ENCODE measurements at places on chromosomes 6 and 20.

GRCh38 chr6:169169375-169169774, 84.3 kb downstream of the THBS2 start:
- DNase-seq: no peak

DNA sequence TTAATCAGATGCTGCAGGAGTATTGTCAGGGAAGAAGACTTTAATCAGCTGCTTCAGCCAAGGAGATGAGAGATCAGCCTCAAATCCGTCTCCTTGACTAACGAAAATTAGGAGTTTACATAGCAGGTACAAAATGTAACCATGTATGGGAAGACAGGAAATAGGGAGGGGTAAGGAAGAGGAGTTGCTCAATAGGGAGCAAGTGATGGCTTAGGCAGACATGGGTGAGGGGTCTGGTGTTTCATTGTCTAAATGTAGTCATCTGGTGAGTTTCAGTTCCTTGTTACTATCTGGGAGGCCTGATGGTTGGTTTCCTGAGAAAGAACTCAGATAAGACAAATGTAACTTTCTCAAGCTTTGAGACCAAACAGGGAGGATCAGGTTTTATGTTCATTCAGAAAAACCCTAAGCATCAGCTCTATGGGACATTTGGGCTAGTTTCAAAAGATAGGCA, 217.3 kb upstream of the SULF2 start:
- DNase-seq: peak; percentile 35

DNA sequence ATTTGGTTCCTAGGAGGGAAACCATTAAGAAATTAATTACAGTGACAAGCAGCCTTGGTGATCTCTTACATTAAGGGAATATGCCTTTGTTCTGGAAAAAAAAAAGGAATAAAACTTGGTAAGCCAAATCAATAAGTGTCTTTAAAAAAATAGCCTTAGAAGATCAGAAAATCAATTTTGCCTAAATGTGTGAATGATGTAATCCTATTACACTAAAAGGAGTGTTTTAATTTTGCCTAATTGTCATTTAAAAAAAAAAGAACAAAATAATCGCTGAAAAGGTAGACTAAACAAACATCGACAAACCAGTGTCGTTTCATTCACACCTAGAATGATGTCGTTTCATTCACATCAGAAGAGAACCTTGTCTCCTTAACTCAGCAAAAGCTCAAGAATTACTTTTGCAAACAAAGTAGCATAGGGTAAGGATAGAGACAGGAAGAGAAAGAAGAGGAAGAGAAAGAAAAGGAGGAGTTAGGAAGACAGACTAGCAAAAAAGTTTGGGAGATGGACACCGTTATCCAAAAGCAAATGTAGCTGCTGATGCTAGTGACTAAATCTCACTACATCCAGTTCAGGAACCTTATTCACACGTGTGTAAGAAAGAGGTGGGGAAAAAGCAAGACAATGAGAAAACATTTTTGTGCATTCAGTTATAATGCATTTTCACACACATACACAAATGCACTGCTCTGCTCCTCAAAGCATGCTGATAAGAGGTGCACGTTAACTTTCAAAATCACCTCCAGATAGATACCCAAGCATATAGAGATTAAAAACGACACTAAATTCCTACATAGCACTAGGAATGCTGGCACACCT, 60.6 kb downstream of the HIVEP2 start:
- DNase-seq: no peak

DNA sequence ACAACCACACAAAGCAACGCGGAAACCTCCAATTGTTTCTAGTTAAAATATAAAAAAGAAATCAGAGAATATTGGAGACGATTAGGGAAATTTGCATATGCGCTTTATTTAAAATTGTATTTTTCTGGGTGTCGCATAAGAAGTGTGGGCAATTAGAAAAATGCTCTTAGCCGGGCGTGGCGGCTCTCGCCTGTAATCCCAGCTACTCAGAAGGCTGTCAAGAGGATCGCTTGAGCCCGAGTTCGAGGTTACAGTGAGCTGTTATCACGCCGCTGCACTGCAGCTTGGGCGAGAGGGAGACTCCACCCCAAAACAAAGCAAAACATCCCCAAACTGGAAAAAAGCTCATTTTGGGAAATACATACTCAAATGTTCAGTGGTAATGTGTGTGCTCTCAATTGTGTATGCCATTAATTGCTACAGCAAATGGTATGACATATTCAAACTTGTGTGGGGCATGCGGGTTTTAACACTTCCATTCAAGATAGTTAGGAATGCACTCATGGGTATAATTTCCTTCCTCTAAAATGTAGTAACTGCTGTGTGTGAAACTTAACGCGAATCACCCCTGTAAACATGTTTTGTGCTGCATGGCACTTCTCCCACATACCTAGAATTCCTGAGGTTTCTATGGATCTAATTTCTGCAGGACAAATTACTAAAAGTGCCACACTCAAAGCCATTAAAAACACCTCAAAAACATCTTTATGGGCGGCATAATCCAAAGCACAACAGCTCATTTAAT, 54.7 kb upstream of the HFE start:
- peak; percentile 26 for DNase-seq

DNA sequence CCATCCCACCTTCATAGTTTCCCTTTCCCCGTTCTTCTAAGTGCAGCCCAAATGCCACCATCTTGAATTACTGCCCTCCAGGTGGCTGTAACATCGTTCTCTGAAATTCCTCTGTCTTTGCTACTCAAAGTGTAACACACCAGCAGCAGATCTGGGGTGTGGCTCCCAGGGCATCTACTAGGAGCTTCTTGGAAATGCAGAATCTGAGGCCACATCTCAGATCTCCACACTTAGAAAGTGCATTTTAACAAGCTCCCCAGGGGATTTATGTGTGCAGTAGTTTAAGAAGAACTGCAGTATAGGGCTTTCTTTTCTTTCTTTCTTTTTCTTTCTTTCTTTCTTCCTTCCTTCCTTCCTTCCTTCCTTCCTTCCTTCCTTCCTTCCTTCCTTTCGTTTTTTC, 1.7 kb upstream of the MLIP start:
- DNase-seq: no peak

DNA sequence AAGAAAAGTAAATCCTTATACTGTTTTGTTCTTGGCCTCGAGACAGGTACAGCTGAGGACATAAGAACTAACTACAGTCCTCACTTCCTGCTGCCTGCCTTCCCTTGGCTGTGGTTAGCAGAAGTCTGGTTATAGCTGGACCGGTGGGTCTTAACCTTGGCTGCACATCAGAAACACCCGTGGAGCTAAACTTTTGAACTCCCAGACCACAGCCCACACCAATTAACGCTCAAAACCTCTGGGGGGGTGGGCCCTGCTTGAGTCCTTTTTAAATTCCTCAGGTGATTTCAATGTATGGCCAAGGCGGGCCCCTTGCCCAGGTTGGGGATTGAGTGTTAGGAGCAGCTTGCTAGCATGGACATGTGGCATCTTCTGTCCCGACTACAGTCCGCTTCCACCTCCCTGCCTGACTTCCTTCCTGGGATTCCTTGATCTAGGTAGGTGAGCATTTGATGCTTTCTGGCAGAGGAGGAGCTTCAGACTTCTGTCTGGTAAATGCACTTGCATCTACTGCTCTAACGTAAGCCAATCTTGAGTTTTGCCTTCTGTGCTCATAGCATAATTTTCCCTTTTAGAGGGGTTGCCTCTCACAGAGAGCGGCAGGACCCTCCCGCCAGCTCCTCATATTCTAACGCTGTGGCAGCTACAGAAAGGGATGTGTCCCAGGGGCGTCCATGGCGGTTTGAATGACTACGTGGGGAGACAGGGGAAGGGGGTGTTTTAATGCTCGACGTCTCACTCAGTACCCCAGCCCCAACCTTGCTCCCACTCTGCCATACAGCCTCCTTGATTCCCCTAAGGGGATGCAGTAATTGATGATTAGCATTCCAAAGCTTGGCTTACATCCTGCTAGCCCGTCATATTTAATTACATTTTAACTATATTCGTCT, 390.1 kb downstream of the ZFAND3 start:
- DNase-seq: no peak

DNA sequence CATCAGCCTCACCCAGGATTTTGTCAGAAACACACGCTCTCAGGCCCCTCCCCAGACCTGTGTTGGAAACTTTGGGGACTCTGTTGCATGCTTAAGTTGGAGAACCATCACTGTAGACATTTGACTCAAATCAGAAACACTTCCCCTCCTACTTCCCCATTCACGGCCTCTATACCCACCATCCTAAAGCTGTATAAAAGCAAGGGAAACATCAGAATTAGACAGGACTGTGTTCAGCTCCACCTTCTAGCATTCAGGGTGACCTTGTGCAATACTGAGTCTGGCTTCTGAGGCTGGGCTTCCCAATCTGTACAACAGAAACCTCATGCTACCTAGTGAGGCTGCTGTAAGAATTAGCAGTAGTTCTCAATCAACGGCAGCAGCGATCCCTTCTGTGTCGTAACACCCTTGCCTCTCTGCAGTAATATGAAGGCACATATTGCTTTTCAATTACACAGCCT, 252.3 kb downstream of the LY86 start:
- DNase-seq: peak; percentile 72

DNA sequence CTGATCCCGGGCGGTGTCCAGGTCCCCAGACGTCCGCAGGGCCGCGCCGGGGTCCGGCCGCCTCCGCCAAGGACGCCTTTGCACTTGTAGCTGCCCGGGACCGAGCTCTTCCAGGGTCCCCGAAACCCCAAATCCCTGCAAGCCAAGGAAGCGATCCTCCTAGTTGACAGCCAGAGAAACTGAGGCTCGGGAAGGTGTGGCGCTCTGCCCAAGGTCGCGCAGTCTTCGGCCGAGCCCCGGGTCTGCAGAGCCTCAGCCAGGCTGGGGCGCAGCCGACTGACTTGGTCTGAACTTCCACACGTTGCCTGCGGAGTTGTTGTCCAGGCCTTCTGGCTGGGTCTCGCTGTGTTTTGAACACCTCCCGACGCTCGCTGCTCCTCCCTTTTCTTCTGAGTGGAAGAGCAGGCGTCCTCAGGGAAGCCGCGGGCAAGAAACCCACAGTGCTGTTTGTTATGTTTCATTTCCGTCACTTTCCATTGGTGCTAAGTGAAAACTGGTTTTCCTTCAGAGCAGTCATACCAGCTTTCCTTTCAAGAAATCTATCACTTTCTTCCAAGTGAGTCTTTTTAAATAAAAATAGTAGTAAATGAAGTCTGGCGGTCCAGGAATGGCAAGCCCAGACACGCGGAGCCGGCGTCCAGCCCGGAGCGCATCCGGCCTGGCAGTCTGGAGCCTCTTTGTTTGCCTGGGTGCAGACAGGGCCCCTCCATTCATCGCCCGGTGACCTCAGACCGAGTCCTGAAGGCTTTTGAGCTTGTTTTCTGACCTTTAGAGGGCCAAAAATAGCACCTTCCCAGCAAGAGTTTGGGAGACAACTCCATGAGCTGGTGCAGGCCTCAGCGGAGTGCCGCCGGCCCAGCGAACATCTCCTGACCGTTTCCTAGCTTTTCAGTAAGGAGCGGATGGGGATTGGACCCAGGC, 698 bp downstream of the FAM210B start:
- peak; percentile 62 for DNase-seq

GRCh38 chr6:112024464-112024863, 29.4 kb upstream of the CCN6 start:
- DNase-seq: no peak

DNA sequence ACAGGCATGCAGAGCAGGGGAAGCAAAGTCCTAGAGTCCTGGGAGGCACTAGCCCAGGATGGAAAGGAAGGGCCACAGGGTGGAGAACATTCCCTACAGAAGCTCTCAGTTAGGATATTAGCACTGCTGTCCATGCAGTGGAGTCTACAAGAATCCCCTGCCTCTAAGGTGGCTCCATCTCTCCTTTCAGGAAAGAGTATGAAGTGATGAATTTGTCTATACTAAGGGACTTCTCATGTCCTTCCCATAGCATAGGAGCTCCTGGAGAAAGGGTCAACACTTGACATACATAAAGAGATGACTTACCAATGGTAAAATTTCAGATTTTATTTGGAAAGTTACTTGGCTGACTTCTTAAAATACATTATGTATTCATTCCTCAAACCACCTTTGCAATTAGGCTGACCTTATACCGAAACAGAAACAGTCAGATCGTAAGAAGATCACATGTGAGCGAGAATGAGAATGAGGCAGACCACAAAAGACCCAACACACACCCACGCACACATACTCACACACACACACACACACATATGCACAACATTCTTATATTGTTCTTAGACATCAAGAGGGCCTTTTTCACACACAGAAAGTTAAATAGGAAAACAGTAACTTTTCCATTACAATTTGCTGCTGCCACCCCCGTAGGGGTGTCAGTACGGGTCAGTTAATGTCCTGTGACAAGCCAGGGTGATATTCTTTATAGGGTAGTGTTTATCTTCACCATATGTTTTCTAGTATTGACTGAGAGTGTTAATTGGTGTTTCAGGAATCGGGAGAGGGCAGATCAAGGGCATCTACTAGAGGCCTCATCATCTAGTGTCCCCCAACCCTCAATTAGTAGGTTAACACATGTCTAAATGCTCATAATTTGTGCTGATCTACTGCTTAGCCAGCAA, 159.4 kb downstream of the FAXC start:
- DNase-seq: no peak
